ENCODE measurements at places on chromosomes 5 and 9.

DNA sequence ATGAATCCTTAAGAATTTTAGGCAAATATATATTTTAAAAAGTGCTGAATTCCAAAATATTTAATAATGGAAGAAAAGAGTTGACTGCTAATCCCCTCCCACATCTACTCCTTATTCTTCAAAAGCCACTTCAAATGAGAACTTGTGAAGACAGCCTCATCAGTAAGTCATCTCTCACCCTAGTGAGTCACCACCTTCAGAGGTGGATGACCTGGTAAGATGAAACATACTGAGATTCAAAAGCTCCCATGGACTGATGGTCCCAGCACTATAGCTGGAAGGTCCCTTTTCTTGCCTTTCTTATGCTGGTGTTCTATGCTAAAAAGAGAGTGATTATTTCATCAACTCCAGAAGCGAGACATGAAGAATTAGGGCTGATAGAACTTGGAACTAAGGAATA, 37.8 kb upstream of the SPDL1 start:
- DNase-seq = no peak

DNA sequence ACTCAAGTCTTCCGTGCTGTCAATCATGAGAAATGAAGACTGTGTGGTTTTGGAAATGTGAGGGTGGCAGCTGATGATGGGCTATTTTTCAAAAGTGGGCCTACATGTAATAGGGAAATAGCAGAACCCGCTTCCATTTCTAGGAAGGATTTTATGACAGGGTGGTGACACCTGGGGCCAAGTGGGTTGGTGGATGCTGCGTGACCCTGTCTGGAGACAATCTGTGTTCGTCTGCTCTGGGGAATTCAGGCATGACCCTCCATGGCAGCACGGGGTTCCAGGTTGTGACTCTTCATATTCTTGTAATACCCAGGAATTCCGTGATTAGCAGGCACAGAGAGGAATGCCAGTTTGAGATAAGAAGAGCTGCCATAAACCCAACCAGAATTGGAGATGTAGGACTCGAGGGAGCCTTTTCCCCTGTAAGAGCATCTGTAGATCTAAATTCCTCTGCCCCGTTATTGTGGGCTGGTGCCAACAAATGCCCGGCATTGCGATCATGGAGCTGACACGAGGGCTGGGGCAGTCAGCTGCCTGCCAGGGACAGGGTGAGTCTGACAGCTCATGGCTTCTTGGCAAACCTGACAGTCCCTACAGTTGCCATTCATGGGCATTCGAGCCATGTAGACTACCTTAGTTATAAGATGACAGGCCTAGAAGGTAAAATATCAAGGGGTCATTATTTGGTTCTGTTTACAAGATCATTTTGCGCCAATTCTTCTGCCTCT, 279.7 kb downstream of the GADD45G start:
- no peak for DNase-seq

- DNase-seq = no peak
Measured at GRCh38 chr5:159010661-159011442, 88.9 kb downstream of the EBF1 start.

- DNase-seq = no peak
Measured at GRCh38 chr5:54457094-54457862, 1.8 kb downstream of the HSPB3 start.

DNA sequence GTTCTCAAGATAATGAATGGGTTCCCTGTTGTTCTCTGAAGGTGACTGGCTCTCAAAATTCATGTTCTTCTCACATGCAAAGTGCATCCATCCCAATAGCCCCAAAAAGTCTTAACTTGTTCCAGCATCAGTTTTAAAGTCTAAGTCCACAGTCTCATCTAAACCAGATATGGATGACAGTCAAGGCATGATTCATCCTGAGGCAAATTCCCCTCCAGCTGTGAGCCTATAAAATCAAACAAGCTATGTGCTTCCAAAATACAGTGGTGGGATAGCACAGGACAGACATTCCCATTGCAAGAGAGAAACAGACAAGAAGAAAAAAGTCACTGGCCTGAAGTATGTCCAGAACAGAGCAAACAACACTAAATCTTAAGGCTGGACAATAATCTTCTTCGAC, 25.4 kb downstream of the FBXO10 start:
- DNase-seq = no peak

DNA sequence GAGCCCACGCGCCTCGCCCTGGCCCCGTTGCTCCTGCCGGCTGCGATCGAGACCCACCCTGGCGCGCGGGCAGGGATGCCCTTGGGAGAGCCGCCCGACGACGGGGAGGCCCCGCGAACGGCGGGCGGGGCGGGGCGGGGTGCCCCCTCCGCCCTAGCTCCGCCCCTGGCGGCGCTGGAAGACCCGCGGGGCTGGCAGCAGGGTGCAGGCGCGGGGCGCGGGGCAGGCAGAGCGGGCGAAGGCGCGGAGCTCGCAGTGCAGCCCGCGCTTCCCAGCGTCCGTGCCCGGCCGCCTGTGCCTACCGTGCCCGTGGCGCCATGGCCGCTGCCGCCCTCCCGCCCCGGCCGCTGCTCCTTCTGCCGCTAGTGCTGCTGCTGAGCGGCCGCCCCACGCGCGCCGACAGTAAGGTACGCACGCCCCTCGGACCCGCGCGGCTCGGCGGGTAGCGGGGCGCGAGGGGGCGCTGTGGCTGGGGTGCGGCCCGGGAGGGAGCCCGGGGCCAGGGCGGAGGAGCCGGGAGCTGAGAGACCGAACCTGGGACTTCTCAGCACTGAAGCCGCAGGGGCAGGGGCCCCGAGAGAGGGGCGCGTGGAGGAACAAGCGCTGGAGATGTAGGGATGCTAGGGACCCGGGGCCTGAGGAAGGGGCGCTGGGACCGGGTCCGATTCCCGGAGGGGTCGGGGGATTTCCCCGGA, at the start of gene OLFML2A:
TSS of gene OLFML2A (plus strand) at position 180 of the 695 bp plus-strand sequence. CDS start at position 318, 138 bp downstream.
- no peak for DNase-seq

DNA sequence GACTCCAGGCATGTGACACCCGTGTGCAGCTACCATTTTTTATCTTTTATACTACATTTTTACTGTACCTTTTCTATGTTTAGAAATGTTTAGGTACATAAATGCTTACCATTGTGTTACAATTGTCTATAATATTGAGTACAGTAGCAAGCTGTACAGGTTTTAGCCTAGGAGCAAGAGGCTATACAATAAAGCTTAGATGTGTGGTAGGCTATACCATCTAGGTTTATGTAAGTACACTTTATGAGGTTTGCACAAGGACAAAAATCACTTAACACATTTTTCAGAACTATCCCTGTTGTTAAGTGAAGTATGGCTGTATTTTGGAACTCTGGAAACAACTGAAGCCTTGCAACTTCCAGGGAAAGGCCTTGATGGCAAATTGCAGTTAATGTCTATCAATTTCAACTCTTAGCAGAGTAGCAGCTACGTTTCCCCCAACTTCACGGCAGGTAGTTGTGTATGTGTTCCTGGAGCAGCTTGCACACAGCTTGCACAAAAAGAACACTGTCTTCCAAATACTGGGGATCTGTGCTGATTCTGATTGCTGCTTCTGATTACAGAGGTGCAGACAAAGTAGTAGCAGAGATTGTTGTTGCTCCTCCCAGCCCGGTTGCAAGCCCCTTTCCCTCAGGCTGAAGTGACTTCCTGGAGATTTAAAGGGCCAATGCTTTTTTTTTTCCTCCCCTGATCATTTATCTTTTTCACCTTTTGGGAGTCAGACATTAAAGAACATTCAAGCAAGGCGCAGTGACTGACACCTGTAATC, 30.0 kb downstream of the SIL1 start:
- DNase-seq = no peak

DNA sequence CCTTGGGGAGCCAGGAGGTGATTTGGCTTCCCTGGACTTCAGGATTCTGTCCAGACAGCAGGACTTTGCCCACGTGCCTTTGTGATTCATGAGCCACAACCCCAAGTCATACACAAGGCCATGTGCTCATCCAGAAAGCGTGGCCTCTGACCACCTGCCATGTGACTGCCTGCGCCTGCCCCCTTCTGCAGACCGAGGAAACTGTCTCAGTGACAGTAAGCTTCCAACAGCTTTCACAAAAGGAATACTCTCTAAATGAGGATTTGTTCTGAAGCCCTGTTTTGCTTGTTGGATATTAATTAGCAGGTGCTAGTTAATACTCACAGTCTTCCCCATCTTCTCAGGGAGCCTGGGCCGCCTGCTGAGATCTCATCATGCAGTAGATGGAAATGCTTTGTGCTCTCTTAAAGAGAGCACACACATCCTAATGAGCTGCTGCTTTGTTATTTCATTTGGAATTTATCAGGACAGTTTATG, 36.9 kb upstream of the ANGPTL2 start:
- DNase-seq = no peak

GRCh38 chr5:29744618-29745017, 1448.9 kb upstream of the CDH6 start:
- no peak for DNase-seq

DNA sequence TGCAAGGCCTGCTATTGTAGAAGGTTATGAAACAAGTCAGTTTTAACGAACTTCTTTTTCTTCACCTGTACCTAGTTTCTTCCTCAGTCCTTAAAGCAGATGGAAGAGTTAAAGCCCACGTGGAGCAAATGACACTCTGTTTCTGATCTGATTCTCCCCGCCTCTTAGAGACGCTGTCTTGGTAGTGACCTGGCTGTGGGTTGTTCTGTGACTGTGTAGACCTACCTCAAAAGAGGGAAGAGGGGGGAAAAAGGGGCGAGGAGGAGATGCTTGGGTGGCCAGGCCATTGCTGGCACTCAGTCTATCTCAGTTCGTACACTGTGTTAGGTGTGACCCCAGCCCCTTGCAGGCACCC, 610 bp downstream of the GFRA3 start:
- DNase-seq = no peak

- no peak for DNase-seq
Measured at GRCh38 chr5:102483736-102484135, 15.1 kb downstream of the SLCO6A1 start.

GRCh38 chr5:149749481-149750365, 19.6 kb downstream of the PPARGC1B start:
- no peak for DNase-seq

- DNase-seq = peak; percentile 39
Measured at GRCh38 chr5:33588654-33589372, 148.0 kb downstream of the TARS1 start.

DNA sequence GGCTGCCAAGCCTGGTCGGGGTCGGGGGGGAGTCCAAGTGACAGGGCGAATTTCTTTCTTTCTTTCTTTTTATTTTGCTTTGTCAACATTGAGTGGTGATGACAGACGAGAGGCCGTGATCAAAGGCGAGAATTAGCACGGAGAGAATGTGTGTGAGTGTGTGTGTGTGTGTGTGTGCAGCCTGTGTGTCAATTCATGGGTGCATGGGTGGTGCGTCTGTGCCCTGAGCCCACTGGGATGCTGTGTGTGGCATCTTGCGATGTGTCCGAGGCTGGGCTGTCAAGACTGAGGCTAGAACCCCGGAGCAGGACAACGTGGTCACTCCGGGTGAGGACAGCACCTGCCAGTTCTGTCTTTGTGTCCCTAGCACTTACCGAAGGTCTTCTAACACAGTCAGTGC, 4.7 kb upstream of the FIBCD1 start:
- no peak for DNase-seq

- DNase-seq = no peak
Measured at GRCh38 chr5:169606279-169606678, 22.7 kb downstream of the SPDL1 start.

DNA sequence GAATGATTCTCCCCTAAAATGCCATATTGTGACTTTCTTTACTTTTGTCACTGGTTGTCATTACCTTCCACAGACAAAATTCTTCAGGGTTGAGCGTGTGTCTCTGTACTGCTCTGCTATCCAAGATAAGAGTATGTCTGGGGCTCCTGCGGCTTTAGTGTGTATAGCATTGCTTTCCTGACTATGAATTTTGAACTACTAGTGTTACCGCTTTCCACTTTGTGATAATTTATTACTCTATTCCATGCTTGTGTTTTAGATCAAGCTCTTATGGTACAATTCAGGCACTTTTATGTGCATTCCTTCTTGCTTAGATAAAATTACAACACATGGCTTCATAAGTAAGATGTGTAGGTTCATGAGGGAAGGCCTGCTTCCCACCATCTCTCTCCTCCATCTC, 51.5 kb upstream of the MEF2C start:
- DNase-seq = peak; percentile 11

DNA sequence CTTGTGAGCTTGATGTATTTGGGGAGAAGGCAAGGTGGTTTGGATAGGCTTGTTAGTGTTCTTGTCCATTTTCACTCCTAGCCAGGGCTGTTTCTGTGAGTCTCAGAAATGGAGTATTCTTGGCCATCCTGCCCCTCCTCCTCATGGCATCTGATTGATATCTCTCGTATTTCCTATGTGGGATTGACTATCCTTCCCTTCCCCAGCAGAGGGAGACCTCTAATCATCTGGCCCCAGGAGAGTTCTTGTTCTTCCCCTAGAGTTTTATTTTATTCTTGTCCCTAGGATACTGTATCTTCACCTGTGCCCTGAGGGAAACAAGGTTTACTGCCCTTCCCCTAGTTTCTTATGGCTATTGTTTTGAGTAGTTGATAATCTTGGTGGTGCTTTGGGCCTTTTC, 114.4 kb downstream of the VPS13A start:
- DNase-seq = peak; percentile 52

- DNase-seq = no peak
Measured at GRCh38 chr5:95619096-95619495, 791 bp upstream of the GPR150 start.

- DNase-seq = no peak
Measured at GRCh38 chr5:97737608-97738007, 554.6 kb upstream of the RIOK2 start.

- no peak for DNase-seq
Measured at GRCh38 chr5:142122121-142122520, 13.5 kb downstream of the NDFIP1 start.

DNA sequence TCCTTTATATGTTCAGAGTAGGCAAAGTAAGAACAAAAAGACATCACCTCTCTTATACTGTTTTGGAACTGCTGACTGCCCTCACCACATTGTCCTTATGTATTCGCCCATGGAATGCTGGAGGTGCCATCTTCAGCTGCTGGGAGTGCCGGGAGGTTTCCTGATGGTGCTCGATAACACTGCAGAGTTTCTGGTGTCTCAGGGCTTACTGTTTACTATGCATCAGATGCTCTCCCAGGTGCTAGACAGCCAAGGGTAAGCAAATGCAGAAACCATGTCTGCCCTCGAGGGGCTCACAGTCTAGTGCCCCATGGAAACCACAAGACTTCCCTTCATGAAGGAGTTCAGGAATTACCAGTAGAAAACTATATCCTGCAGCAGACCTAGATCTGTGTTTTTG, 70.1 kb upstream of the SMIM23 start:
- DNase-seq = no peak

GRCh38 chr9:104094534-104095015, 466 bp downstream of the SMC2 start:
- DNase-seq = no peak

- no peak for DNase-seq
Measured at GRCh38 chr9:96596601-96597111, 23.0 kb downstream of the CDC14B start.

GRCh38 chr5:54793468-54794134, 191.8 kb downstream of the ESM1 start:
- no peak for DNase-seq

GRCh38 chr9:100640447-100641050, 62.7 kb downstream of the CAVIN4 start:
- DNase-seq = peak; percentile 95

All from hematopoietic multipotent progenitor cell treated with erythropoietin and hydrocortisone succinate and interleukin-3 and kit ligand, for 8 days (in vitro differentiated cells).